ENCODE measurements at places on chromosomes 7 and 10.

- DNase-seq = peak; percentile 46
Measured at GRCh38 chr10:122703483-122704448, 4.1 kb upstream of the C10orf120 start.

DNA sequence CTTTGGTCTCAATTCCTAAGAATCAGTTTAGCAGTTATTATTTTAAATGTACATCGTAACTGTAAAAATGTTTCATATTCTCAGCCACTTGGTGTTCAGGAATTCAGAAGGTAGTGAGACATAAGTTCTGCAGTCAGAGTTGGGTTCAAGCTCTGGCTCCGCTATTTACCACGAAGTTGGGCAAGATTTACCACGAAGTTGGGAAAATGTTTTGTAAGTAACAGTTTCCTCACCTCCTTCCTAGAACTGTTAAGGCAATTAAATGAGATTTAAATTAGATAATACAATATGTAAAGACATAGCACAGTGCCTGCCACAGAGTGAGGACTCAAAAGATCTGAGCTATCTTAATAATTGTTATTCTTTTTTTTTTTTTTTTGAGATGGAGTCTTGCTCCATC is 16.3 kb upstream of the ABLIM1 start:
- DNase-seq = no peak

- no peak for DNase-seq
Measured at GRCh38 chr10:13671904-13672303, 85.1 kb downstream of the PRPF18 start.

DNA sequence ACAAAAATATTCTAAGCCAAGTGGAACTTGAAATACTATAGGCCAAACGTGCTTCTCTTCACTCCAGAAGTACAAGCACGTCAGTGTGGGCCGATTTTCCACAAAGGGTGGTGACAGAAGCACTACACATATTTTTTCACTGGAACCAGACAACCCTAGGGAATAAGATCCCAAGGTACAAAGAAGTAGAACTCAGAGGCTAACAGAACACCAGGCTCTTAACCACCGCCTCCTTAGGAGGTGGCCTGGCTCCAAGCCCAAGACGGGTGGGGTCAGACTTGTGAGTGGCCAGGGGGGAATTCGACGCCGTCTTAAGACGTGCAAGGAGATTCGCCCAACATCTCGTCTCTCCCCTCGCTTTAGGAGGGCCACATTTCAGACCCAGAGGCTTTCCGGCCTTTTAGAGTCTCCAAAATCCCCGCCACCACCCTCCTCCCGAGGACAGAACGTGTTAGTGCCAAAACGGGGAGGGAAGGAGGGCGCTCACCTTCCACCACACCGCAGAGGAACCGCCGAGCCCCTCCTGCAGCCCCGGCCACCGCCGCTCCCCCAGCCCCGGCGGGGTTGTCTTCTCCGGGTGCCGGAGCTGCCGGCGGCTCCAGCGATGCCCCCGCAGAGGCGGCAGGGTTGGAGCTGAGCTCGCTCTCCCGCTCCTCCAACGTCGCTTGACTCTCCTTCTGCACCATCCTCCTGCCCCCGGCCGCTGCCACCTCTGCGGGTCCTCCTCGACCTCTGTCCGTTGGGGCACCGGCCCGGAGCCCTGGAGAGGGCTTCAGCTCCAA is 716 bp downstream of the OGA start:
- DNase-seq = no peak

DNA sequence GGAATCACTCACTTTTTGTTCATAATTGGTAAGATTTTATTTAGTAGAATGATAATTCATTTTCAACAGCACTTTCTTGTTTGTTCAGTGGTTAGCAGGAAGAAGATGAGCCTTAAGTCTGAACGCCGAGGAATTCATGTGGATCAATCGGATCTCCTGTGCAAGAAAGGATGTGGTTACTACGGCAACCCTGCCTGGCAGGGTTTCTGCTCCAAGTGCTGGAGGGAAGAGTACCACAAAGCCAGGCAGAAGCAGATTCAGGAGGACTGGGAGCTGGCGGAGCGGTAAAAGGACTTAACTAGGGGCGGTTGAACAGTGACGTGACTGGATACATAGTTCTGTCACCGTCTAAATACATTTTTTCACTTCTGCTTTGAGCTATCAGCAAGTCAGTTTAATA is 31.3 kb downstream of the RABGEF1 start:
- DNase-seq = no peak

- no peak for DNase-seq
Measured at GRCh38 chr10:86659721-86660453, 5.5 kb downstream of the OPN4 start.

DNA sequence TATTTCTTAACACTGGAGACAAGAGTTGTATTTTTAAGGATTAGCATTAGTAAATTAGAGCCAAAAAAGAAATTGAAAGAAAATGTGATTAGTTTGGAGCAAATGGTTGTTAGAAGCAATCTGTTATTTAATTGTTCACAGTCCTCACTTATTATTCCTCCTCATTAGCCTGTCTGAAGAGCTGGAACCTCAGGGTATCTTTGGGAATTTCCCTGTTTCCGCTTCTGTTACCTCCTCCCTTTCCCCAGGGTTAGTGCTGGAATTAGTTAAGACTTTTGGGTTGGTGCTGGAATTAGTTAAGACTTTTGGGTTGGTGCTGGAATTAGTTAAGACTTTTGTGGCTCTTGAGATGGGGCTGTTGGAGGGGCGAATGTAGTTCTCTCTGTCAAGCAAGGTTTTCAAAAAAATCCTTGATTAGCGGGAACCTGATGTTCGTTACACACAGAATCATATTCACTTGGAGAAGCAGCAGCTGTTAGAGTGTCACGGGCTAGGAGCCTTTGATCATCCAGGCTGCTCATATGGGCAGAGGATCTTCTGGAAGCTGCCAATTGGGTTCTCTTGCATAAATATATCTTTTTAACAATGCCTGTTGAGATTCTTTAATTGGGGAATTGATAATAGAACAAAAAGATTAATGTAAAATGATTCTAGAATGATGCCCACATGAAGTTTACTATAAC is 251.0 kb upstream of the NPSR1 start:
- no peak for DNase-seq

- DNase-seq = no peak
Measured at GRCh38 chr7:144903201-144903600, 67.3 kb upstream of the TPK1 start.

DNA sequence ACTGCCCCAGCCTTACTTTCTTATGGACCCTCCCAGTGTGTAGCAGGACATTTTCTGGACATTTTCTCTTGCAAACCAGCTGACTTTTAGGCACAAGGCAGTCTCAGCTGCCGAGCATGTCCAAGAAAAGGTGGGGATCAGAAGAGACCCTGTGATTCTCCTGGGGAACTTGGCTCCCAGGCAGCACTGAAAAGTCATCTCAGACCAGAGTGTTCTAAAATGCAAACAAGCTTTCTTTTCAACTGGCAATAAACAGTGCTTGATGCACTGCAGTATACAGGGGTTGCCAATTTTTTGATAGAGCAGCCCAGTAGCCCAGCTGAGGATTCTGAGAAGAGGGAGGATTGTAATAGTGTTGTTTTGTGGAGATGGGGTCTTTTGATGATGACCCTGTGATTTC is 168.0 kb upstream of the PHYHIPL start:
- no peak for DNase-seq

DNA sequence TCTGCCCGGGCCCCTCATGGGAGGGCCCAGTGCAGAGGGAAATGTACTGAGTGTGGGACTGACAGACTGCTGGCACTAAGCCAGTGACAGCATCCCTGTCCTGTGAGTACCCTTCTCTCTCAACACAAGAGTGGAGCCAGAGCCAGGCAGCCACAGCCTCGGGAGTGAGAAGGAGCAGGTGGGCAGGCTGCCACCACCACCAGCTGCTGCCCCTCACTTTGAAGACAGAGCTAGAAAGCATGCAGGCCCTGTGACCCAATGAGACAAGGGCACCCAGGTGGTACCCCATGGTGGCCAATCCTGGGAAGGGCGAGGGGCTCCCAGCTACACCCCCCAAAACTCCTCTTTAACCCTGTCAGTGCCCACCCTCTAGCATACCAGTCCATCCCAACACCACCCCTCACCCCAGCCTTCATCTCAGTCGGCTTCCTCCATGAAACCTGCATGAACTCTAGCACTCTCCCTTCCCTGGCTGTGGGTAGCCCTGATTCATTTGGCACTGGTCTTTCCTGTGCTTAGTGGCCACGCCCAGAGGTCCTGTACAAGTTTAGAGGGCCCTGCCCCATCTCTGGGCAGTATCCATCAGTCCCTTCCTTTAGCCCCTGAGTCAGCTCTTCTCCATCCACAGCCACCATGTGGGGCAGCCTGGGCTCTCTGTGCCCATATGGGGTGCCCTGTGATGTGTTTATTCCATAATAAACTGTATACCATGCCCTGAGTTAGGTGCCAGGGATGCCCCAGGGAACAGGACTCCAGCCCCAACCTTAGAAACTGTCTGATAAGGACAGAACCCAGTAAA is 207.0 kb upstream of the ZMIZ1 start:
- no peak for DNase-seq

DNA sequence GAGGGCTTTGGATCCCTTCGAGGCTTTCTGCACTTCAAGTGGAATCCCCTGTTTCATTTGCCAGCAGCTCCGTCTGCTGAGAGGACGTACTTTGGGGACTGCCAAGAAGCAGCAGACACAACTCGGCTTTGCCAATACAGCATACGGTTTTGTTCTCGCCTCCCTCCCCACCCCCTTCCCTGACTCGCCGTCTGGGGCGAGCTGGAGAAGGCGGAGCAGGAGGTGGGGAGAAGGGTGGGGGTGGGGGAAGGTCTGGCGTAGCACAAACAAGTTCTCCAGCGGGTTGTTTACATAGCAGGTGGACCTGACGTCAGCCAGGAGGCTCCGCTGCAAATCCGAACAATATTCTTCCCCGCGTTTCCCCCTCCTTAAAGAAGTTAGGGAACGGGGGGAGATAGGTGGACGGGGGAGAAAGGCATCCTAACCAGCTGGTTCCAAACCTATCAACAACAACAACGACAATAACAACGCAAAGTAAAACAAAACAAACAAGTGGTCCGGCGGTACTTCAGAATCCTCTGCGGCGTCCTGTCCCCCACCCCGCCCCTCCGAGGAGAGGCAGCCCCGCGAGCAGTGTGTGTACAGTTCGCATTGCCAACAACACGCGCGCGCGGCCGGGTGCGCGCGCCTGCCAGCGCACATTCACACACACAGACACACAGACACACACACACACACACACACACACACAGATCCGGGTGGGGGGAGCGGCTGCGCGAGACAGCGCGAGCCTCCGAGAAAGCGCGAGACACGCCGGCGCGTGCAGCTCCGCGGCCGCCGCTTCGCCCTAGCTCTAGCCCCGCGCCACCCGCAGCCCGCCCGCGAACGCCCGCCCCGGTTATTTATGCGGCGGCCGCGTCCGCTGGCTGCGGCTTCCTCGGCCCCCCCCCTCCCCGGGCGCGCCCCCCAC is 167.0 kb upstream of the PPP1R3A start:
- DNase-seq = peak; percentile 60

- no peak for DNase-seq
Measured at GRCh38 chr7:20193873-20194272, 23.3 kb downstream of the MACC1 start.

DNA sequence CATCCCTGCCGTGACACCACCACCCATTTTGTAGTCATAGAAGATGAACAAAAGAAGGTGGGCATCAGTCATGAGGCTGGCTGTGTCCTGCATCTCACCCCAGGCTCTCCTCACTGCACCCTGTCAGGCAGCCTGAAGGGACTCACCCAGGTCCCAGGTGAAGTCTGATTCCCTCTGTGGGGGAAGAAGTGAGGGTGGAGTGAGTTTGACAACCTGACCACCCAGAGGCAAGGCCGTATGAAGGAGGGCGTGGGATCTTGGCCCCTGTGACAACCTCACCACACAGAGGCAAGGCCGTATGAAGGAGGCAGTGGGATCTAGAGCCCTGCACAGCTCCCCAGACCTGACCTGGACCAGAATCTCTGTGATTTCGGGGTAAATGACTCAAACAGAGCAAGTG is 152.5 kb downstream of the DIP2C start:
- DNase-seq = no peak

DNA sequence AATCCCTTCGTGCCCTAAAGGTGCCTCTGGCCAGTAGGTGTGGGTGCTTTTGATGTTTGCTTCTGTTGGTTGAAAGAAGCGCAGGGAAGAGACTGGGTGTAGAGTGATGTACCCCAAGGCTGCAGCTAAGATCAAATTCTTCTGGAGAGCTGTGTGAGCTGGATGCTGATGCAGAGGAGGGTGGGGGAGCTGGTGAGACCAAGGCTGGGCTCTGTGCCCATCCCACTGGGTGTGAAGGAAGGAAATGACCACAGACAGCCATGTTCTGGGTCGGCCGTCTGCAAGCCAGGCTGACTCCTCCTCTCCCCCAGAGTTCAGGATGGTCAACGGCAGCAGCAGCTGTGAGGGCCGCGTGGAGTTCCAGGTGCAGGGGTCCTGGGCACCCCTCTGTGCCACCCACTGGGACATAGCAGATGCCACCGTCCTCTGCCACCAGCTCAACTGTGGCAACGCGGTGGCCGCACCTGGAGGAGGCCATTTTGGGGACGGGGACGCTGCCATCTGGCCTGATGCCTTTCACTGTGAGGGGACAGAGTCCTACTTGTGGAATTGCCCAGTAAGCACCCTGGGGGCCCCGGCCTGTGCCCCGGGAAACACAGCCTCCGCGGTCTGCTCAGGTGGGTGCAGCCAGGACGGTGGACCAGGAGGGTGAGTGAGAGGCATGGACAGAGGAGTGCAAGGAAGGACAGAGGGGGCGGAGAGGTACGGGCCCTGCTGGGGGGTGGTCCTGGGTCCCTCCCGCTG is 5.1 kb downstream of the SCART1 start:
- DNase-seq = no peak

- DNase-seq = no peak
Measured at GRCh38 chr10:114634609-114634979, 23.5 kb downstream of the ABLIM1 start.

DNA sequence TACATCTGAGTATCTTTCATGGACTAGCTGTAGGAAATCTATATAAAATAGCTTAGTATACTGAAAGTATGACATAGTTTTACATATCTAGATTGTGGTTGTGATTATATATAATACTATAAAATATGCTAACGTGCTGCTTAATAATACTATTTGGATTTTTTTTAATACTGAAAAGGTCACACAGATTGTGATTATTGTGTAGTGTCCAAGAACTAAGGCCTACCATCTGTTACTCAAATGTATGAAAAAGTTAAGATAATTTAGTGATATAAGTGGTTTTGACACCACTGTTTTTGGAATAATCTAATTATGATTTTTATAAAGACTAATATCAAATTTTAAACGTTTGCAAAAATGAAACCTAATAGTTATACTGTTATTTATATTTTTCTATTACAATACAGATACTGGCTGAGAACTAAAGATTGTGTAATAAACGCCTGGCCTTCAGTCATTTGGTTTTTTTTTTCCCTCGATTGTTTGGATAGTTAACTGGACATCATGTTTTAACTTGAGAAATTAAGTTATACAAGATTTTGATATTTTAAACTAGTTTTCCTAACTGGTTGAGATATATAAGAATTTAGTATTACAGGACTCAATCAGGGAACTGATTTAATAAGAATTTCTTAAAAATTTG is 12.6 kb downstream of the PTEN start:
- DNase-seq = no peak

DNA sequence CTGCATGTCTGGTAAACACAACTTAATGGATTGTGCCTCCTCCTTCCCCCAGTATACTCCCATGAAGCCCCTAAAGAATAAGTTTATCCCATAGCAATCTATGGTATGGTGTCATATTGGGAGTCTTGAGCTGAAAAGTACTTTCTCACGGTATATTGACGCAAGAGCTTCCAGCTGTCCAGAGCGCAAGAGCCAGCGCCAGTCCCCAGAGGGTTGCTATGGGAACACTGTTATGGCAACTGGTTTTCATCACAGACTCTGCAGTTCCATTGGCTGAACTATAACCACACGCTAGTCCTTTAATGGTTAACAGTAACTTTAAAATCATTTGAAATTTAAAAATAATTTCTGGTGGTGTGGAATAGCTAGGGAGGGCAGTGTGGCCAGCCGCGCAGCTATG is 46.9 kb downstream of the PRPF18 start:
- no peak for DNase-seq
